Bronchial epithelial cell (primary cell): ENCODE measurements at places on chromosomes 2 and 18. TPM values are rescaled to one million over a fixed set of nuclear protein-coding genes. Genes with fewer than 3 reads are reported as not detected.

IL36G gene
- total RNA-seq, result 0.51 TPM in 1 of 2 replicates, not detected in the other

ELOA2 gene
- not detected in 2 replicates for total RNA-seq

FSHR gene
- total RNA-seq, result not detected in 2 replicates

OR6B2 gene
- total RNA-seq, result not detected in 2 replicates

CGREF1 gene
- 0.26 and 0.53 TPM in 2 replicates for total RNA-seq

ARHGEF4 gene
- 74.8 and 107 TPM in 2 replicates for total RNA-seq

LINC00305 gene
- not detected in 2 replicates for total RNA-seq

GALR1 gene
- not detected in 2 replicates for total RNA-seq

IL1R2 gene
- not detected in 2 replicates for total RNA-seq
